ENCODE measurements at places on chromosomes 1 and 21. TPM values are rescaled to one million over a fixed set of nuclear protein-coding genes. Genes with fewer than 3 reads are reported as not detected.

Gene LCE2B
- not detected for total RNA-seq

Gene PLA2G2E
- total RNA-seq = not detected

Gene SLC44A5
- not detected for total RNA-seq

Gene LGR6
- total RNA-seq = not detected

Gene DNASE2B
- total RNA-seq = not detected

Gene IL20
- total RNA-seq = not detected

Gene LYST
- 11.6 TPM for total RNA-seq

Gene CAMK2N1
- 5.4 TPM for total RNA-seq

Gene SPATA1
- total RNA-seq = not detected

Gene FCRL1
- not detected for total RNA-seq

Gene MPZL1
- 149 TPM for total RNA-seq

Gene IL19
- total RNA-seq = not detected

Gene SHISA4
- 33.9 TPM for total RNA-seq

Gene WNT9A
- total RNA-seq = not detected

Gene LINGO4
- not detected for total RNA-seq

Gene IGSF9
- total RNA-seq = not detected

Gene ERICH3
- total RNA-seq = not detected

Gene UBL4B
- total RNA-seq = not detected

Gene TRPM2
- total RNA-seq = not detected

Gene GUK1
- 343 TPM for total RNA-seq

Gene AJAP1
- total RNA-seq = not detected

Gene ARHGAP29
- total RNA-seq = 44.8 TPM

Gene ADGRL4
- 18.4 TPM for total RNA-seq

Gene TMEM51
- total RNA-seq = 3.7 TPM

Gene OR2T11
- not detected for total RNA-seq

Gene RAB7B
- total RNA-seq = 3.1 TPM
